ENCODE measurements at places on chromosomes 1 and 21.

DNA sequence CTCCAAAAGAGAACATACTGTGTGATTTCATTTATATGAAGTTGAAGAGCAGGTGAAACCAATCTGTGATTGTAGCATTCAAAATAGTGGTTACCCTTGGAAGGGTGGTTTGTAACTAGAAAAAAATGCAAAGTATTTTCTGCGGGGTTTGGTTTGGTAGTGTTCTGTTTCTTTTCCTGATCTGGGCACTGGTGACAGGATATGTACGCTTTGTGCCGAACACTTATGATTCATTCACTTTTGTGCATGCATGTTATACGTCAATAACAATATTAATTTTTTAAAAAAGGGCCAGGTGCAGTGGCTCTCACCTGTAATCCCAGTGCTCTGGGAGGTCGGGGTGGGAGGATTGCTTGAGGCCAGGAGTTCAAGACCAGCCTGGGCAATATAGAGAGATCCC lies 63.8 kb downstream of the CD34 start:
- DNase-seq = no peak

GRCh38 chr1:171984850-171985485 lies 143.7 kb downstream of the DNM3 start:
- peak; percentile 27 for DNase-seq

- DNase-seq = no peak
Measured at GRCh38 chr1:17118706-17119075, 560 bp downstream of the PADI2 start.

GRCh38 chr1:29299446-29299845 lies 63.1 kb downstream of the PTPRU start:
- no peak for DNase-seq

DNA sequence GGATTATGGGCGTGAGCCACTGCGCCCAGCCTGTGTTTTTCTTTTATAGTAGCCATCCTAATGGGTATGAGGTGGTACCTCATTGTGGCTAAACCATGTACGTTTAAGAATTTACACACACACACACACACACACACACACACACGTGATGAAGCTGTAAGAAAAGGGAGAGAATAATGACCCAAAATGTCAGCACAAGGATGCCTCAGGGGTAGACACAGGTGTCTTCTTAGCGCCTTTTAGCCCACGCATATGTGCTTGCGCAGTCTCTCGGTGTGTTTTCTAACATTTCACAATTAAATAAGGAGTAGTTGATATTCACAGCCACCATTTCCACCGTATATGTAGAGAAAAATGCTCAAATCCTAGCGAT lies 782 bp upstream of the PFKL start:
- DNase-seq = no peak

DNA sequence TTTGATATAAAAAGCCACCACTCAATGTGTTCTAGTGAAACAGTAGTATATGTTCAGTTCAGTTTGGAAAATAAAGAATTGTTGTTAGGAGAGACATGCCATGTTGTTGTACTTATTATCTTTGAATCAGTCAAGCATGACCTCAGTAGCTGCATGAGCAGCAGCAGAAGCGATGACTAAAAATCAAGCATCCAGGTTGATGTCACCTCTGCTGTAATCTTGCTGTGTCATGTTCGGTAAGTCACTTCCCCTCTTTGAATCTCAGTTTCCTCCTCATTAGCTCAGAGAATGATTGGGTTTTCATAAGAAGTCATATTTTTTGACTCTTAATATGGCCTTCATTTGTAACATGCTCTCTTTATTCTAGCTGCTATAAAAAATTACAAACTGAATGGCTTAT lies 428.4 kb upstream of the B3GALT2 start:
- DNase-seq = no peak

GRCh38 chr1:48817505-48818114 lies 40.9 kb upstream of the BEND5 start:
- DNase-seq = no peak

DNA sequence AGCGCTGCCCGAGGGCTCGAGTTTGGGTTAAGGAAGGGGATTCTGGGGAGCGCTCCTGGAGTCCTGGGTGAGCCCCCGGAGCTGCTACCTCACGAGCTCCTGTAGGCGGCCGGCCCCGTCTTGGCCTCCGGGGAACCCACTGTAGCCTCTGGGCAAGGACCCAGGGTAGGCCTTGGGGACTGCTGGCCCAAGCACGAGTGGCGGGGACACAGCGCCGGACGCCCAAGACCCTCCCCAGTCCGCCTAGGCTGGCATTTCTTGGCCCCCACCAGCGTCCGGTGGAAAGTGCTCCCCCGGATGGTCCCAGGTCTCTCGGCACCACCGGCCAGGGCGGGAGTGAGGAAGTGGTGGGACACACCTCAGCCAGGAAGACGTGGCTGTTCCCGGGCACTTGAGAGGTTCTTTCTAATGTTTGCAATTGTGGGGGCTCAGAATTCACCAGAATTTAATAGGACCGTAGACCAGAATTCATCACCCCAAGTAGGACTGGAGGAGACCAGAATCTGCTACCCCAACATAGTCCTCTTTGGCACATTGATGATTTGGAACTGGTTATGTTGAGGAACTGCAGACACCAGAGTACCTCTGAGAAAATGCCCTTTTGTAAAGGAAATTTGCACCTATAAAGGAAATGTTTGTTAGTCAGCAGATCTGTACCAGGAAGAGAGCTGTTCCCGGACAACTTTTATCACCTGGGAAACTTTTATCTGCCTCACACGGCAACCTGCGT lies 622 bp upstream of the TMPRSS2 start:
- no peak for DNase-seq

- no peak for DNase-seq
Measured at GRCh38 chr1:239817801-239818200, 273.9 kb upstream of the FMN2 start.

DNA sequence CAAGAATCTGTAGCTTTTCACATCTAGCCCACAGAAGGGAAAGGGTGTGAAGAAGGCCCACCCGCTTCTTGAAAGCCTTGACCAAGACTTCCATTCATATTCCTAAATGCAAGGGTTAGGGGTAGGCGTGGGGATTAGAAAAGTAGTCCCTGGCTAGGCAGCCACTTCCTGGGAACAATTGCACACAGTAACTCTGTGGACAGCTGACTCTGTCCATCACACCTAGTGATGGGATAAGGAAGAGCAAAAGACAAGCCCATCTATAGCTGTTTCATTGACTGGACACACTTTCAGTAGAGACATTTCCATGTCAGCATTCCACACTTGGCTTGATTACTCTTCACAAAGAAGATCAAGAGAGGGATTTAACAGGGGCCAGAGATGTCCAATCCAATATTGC lies 294.2 kb downstream of the PBX1 start:
- no peak for DNase-seq

DNA sequence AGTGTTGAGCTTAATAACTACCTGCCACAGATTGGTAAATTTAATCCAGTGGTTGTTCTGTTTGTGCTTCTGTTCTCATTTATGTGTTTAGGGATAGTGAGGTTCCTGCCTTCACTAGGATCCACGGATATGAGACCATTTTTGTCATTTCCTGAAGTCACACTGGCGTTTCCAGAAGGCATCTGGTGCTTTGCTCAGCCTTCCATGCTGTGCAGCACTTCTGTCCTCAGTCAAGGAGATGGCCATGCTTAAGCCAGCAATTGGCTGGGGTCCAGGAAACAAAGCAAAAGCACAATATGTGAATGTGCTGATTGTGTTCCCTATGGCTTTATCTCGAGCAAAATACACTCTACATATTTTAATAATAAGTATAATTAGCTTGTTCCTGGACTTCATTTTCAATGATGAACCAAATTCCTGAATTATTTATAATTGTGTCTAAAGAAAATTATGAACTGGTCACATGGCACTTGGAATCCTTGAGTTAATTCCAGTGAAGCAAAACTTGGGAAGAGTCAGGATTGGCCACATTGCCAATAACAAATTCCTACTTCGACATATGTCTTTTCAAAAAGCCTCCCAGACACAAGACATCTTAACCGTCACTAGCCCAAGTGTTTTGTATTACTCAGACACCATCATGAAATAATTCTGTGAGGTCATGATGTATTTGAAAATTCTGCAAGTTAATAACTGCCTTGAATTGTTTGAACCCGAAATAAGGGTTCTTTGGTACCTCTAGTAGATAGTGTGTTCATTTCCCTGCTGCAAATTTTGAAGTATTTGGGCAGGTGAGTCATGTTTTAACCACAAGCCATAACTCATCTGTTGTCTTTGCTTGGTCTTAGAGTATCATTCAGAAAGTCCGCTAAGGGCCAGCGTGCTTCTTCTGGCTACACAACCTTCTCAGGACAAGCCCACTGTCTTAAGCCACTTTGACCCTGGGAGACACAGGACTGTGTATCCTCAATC lies 412.4 kb downstream of the DISC1 start:
- DNase-seq = no peak

DNA sequence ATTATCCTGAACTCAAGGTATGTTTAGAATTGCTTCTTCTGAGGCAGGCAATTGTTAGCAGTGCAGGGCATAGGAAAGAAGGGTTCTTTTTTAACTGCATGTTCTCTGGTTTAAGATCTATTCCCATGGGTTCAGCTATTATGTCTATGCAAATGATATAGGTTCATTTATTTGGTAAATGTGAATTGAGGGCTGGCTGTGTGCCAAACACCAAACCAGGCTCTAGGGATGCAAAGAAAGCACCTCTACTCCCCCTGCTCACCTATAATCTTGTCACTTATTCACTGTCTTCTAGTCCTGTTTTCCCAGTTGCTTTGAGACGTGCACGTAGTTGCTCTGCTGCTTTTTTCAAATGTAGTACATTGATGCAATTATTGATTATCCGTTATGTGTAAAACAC lies 691 bp upstream of the KIFAP3 start:
- no peak for DNase-seq

- DNase-seq = no peak
Measured at GRCh38 chr21:41167348-41168342, at the start of gene BACE2. Gene BACE2, plus strand, starts transcription at chr21:41168160. Its CDS starts 104 bp downstream, at chr21:41168264.

GRCh38 chr1:24691051-24691450 lies 47.9 kb downstream of the SRRM1 start:
- DNase-seq = no peak

DNA sequence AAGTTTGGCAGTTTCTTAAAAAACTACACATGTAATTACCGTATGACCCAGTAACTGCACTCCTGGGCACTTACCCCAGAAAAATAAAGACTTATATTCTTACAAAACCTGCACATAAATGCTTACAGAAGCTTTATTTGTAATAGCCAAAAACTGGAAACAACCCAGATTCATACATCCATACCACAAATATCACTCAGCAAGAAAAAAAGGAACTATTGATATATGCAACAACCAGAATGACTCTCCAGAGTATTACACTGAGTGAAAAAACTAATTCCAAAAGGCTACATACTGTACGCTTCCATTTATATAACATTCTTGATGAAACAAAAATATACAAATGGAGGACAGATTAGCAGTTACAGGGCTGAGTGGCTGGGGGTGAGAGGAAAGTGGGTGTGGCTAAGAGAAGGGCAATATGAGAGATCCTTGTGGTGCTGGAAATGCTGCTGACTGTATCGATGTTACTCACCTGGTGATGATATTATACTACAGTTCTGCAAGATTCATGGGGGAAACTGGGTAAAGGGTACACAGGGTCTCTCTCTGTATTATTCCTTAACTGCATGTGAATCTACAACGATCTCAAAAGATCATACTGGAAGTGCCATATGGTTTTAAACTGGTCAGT lies 96.0 kb upstream of the GNG4 start:
- DNase-seq = no peak

DNA sequence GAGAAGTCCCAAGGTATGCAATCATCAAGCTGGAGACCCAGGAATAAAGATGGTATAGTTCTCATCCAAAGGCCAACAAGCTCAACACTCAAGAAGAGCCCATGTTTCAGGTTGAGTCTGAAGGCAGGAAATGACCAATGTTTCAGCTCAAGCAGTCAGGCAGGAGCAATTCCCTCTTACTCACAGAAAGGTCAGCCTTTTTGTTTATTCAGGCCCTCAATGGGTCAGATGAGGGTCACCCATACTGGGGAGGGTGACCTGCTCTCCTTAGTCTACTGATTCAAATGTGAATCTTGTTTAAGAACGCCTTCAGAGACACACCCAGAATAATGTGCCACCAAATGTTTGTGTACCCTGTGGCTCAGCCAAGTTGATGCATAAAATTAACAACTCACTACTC lies 262.4 kb downstream of the USP25 start:
- no peak for DNase-seq

DNA sequence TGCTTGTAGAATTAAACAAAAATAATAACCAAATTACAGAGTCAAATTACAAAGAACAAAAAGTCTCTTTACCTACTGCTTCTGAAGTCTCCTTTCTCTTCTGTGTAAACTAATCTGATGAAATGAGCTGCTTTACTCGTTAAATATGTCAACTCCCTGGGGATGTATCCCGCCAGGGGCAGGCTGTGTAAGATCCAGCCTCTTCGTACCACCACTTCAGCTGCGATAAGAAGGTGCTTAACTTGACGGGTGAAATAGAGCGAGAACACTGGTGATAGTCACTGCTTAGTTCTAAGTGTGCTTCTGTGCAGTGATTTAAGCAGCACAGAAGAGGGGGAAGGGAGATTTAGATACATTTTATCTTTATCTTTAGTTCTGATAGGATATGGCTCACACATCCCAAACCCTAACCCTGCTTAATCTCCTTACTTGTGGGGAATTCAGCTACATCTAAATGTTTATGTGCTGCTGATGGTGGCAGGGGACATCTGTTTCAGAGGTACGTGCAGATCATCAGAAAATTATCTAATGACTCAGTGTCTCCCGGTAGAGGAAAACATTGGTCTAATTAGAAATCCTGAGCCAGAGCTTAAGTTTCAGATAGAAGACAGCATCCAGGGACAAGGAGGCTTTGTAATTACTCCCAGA lies 46.0 kb downstream of the RHOU start:
- DNase-seq = peak; percentile 74

All from NCI-H187 (cell line).